RWPE1 (cell line): ENCODE measurements at places on chromosomes 1 and 21.
A peak's percentile ranks its signal among the peaks of the same experiment; 100 is the strongest.

GRCh38 chr1:183295521-183295920 is 109.5 kb downstream of the LAMC2 start:
- no peak for DNase-seq

GRCh38 chr21:41819236-41819855 is 52.5 kb upstream of the RIPK4 start:
- no peak for DNase-seq

- DNase-seq: no peak
Observed at GRCh38 chr1:212410231-212410820, 4.4 kb downstream of the PACC1 start.

DNA sequence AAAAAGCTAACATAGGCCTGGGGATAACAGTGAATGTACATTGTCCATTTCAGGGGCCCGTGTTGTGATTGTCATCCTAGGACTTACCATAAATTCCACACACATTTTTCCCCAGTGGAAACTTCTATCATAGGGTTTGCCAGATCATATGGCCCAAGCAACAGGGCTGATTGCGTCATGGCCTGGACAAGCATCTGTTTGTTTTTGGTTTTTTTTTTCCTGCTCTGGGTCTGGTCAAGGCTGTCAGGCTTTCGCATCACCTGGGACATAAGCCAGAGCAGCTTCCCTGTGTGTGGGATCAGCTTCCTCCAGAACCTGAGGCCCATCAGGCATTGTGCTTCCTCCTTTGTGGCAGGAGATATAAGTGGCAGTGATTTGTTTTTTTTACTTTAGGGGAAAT is 598.5 kb upstream of the USP24 start:
- DNase-seq: no peak

DNA sequence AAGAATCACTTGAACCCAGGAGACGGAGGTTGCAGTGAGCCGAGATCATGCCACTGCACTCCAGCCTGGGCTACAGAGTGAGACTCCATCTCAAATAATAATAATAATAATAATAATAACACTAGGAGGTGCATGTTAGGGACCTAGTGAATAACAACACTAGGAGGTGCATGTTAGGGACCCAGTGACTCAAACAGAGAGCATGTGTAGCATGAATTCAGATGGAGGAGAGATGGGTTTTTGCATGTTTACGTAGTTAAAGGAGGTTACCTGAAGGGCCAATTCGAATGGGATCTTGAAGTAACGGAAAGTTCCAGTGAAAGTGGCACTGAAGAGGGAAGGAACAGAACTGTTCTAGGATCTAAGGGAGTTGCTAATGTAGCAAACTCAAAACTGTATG is 7.1 kb upstream of the KCNK1 start:
- no peak for DNase-seq

DNA sequence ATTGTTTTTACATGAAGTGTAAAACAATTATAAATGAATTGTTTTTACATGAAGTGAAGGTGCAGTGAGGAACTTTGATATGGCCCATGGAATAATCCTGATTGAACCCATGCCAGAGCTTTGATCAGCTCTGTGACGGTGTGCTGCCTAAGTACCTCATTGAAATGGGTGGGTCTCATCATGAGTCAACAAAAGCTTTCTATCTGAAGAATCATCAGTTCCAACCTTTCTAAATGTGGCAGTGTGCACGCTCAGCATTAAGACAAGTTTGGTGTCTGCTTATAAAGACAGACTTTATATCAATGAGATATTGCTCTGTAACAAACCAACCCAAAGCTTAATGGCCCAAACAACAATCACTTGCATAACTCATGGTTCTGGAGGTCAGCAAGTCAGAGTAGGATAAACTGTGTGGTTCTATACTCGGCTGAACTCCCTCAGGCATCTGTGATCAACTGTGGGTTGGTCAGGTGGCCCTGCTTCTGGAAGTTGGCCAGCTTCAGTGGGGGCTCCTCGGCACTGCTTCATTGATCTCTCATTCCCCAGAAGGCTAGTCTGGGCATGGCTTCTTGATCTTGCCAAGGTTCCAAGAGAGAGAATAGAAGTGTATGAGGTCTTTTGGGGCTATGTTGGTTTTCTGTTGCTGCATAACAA is 258.0 kb downstream of the LTN1 start:
- DNase-seq: no peak

DNA sequence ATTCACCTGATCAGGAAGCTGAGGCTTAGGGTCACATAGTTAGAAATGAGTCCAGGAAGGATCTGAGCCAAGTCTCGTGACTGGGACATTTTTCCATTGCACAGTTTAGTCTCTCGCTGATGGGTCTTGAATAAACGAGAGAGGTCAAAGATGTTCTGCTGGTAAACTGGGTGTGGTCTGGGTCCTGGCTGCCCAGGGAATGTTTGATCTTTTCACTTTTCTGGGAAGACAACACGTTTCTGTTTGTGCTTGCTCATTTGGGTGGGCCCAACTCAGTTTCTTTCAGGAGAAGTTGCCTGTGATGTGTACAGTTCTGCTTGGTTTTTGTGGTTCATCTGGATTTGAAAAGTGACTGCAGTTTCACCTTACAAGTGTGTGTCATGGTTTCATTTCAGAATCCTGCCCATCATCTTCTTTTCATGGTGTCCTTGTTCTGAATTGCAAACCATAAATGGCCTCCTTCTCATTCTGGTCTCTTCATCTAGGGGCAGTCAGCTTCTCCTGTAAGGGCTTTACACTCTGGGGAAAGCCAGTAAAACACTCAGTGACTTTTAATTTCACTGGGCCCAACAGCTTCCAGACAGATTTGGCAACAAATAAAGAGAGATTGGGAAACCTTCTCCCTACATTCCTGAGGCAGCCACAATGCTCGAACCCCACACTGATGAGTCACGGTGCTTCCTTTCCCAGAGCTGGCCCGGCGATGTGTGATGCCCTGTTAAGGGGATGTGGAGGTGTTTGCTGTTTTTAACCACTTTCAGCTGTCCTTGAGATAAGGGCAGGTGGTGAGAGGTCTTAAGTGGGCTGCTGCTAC is 7.2 kb upstream of the TACSTD2 start:
- DNase-seq: peak; percentile 92

DNA sequence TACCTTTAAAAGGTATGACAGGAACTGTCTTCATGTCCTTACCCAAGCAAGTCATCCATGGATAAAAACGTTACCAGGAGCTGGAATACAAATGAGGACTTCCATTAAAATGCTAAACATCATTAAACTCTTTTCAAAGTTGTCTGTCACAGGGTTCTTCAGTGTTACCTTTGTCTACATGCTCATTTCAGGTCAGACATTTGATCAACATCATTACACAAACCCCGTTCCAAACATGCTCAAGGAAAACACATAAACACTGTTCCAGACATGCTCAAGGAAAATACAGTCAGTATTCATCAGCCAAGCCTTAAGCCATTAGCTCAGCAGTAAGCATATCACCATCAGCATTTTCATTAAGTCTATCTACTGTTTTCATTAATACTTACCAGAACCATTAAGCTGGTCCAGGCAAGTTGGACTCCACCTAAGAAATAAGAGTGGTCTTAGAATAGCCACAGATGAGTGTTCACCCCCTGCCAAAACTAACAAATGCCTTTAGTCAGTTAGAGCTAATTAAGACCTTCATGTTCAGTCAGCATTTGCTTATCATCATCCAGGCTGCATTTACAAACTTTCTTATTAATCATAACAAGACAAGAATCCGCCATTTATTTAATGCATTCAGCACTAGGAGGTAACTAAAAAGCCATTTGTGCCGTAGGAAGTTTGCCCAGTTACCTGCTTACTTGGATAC is 2.2 kb downstream of the GAS5 start:
- DNase-seq: no peak

DNA sequence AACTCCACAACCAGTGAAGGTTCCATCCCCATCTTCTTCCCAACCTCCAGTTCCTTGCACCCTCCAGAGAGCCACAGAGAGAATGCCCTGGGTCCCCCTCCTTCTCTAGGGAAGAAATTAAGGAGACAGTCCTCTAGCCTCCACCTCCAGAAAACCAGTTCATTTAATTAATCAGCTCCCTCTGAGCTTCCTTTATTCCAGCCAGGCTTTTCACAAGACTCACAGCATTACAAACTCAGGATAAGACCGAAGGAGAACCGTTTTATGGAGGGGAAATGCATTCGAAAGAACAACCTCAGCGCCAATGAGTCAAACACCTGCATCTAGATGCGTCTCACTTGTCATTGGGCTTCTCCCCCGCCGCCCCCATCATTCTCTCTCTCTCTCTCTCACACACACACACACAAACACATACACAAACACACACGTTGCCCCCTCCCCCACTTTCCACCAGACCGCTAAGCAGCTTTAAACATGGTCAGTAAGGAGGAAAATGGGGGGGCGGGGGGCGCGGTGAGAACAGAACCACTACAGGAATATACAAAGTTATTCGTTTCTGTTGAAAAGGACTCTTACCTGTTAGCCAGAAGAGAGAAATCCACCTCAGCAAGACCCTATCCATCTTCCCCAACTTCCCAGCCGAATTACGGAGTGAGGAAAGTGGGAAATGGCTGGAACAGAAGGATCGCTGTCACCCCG is 544 bp downstream of the ILDR2 start:
- no peak for DNase-seq

DNA sequence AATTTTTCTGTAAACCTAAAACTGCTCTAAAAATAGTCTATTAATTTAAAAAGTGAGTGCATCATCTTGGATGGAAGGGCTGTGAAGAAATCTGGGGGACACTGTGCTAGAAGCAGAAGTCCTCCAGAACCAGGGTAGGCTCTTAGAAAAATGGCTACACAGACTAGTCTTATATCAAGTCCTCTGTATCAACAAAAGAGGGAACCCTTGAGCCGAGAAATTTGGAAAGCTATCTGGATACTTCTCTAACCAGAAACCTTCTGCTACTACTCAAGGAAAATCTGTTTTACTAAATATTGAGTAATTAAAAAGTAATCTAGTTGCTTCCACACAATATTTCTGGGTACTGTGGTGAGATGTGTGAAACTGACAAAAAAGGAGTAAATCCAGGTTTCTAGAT is 92.1 kb downstream of the WDR3 start:
- no peak for DNase-seq

DNA sequence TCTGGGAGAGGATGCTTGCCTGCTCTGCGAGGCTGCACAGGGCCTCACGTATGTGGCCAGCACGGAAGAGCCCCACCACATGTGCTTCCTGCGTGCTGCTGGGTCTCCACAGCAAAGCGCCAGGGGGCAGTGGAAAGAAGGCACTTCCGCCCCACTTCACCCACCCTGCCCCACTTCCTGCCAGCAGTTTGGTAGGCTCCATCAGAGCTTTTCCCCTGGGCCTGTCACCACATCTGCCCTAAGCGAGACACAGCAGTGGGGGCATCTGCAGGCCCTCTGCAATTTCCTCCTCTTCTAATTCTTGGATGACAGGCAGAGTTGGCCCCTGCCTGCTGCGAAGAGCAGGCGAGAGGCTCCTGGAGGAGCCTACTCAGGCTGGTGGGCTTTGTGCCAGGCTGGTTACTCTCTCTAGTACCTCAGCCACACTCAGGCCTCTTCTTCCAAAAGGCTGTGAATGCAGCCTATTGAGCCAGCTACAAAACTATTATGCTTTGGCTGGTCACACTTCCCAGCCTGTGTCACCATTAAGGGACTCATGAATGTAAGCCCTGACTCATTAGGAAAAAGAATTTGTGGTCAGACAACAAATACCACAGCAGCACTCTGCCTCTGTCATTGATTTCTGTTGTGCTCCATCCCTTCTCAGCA is 25.0 kb downstream of the CD244 start:
- no peak for DNase-seq

DNA sequence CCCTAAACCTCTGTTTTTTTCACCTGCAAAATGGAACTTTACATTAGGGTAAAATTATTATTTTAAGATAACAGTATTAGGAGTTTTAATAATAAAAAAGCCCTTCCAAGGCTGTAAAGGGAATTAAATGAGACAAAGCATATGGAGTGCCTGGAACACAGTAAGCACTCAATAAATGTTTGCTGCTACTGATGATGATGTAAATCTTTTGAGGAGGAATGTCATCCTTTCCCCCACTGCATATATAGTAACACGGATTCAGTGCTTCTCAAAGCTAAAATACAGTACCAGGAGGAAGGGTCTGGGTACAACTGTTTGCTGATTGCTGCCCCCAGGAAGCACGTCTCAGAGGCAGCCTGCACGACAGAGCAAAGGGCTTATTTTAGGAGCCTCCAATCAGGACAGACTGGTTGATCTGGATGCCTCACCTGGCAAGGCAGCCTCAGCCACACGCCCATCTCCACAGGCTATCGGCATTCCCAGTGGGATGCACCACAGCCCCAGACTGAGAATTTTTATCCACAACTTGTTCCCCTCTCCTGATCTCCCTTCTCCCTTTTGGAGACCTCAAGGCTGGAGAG is 64.4 kb downstream of the GADD45A start:
- no peak for DNase-seq

DNA sequence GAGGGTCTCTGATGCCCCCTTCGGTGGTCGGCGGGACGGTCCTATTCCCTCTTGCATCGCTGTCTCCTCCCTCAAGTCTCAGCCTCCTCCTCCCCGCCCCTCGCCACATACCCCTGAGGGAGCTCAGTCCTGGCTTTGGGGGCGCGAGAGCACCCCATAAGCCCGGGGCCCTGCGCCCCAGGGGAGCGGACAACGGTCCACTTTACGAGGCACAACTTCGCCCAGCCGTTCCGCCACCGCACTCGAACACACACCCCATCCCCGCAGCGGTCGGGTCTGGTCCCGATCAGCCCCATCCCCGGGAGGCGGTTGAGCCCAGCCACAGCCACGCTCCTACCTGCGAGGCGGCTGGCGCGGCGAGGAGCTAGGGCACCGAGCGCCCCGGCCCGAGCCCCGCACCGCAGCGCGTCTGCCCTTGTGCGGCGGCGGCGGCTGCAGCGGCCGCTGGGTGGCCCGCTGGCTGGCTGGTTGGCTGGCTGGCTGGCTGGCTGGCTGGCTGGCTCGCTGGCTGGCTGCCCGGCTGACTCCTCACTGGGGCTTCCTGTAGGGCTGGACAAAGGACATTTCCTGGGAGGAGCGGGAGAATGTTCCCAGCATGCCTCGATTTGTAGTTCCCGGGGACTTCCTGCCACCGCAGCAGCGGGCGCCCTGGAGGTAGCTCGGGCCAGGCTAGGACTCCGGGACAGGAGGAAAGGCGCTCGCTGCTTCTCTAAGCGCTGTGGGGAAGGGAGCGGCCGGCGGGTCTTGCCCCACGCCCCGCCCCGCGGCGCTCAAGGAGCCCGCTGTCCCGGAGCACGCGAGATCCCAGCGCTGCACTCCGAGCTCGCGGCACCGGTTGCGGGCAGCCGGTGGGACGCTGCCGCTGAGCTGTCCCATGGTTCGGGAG is at the start of gene ZNF697:
Gene ZNF697, minus strand, starts transcription at position 533 of the 886 bp plus-strand sequence. CDS start 22,166 bp downstream, outside the sequence.
- DNase-seq: peak; percentile 96

GRCh38 chr1:22745669-22746585 is 35.3 kb downstream of the EPHB2 start:
- DNase-seq: peak; percentile 49

DNA sequence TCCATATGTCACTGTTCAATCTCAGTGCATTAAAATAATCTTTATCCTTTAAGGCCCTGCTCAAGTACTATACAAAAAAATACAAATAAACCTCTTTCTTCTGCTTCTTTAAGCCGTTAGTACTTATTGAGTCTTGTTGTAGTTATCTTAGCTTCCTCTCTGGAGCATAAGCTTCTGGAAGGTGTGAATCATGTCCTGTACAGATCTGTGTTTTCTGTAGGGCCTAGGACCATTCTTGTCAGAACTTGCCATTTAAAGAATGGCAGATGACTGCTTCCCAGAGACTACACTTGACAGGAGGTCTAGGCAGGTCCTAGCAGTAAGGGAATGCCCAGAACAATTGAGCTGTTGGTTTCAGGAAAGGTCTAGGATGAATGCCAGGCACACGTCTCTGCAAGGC is 12.9 kb downstream of the NEK7 start:
- peak; percentile 65 for DNase-seq
